ENCODE measurements at places on chromosomes 16 and 17.
A peak's percentile ranks its signal among the peaks of the same experiment; 100 is the strongest.

DNA sequence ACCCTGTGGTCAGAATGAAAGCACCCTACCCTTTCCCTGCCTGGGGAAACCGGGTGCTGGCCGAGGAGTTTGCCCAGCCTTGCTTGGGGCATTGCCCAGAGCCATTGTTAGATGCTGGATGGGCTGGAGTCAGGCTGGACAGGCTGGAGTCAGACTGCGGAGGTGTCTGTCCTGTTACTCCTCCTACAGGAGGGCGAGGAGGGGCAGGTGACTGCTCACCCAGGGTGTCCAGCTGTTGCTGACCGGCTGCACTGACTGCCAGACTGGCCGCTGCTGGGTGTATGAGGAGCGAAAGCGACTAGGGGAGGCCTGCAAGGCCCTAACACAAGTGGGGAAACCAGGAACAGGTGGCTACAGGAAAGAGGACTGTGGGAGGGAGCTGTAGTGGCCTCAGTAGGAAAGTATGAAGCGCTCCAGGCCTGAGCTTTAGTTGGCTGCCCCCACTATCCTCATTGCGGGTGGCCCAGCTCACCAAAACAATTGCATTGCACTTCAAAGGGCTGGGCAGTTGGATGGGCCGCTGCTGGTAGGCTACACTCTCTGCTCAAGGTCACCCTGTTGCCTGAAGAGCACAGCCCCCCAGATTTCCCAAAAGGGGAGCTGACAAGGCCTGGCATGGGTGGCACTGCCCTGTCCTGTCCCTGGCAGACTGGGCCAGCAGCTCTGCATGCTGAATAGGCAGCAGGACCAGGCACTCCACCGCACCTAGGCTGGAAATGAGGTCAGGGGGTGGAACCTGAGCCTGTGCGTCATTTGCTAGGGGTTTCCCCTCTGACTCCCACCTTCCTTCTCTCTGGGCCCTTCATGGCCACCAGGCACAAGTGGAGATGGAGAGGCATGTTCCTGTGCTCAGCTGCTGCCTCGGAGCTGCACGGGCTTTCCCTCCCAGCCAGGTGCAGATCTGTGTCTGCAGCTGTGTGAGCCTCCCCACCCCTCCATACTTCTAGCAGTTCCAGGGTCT, 18.4 kb downstream of the LDHD start:
- peak; percentile 83 for DNase-seq

GRCh38 chr17:59441464-59442096, 110.1 kb downstream of the YPEL2 start:
- no peak for DNase-seq

GRCh38 chr17:8225813-8226535, 15.6 kb upstream of the AURKB start:
- peak; percentile 92 for DNase-seq

- DNase-seq, result no peak
Measured at GRCh38 chr16:30066761-30067583, 1.4 kb downstream of the ALDOA start.

- DNase-seq, result no peak
Measured at GRCh38 chr17:57873261-57874057, 23.6 kb upstream of the MRPS23 start.

GRCh38 chr16:4694642-4695451, 1.5 kb downstream of the NUDT16L1 start:
- DNase-seq, result no peak

DNA sequence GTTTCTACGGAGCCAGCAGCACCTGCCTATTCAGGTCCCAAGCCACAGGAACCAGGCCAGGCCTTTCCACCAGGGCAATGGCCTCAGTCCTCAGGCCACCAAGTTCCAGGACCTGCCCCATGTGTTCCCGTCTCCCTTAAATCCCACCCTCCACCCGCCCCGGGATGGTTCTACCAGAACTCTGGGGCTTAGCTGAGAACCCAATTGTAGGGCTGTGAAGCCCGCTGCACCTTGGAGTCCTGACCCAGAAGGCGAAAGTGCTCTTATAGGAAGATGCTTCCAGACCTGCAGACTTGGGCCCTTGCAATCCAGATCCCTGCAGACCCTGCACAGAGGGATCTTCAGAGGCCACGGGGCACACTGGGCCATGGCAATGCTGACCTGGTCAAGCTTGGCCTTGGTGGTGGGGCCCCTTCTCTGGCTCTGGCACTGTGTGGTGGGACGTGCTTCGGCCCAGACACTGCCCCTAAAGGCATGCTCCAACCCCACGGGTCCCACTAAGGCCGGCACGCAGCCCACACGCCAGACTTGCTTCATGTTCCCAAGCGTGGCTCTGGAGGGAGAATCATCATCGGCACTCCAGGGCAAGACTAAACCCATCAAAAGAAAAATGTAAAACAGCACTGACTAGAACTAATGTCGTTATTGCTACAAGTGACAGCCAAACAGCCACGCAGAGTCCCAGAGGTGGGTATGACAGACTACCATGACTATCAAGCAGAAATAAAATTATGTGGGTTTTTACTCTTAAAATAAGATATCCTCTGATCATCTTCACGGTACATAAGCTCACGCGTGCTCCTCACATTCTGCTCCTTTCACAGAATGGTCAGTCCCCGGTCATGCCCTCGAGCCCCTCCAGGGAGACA, 41.3 kb upstream of the ATP2A3 start:
- no peak for DNase-seq

GRCh38 chr16:49315602-49316001, 34.0 kb upstream of the CBLN1 start:
- no peak for DNase-seq

DNA sequence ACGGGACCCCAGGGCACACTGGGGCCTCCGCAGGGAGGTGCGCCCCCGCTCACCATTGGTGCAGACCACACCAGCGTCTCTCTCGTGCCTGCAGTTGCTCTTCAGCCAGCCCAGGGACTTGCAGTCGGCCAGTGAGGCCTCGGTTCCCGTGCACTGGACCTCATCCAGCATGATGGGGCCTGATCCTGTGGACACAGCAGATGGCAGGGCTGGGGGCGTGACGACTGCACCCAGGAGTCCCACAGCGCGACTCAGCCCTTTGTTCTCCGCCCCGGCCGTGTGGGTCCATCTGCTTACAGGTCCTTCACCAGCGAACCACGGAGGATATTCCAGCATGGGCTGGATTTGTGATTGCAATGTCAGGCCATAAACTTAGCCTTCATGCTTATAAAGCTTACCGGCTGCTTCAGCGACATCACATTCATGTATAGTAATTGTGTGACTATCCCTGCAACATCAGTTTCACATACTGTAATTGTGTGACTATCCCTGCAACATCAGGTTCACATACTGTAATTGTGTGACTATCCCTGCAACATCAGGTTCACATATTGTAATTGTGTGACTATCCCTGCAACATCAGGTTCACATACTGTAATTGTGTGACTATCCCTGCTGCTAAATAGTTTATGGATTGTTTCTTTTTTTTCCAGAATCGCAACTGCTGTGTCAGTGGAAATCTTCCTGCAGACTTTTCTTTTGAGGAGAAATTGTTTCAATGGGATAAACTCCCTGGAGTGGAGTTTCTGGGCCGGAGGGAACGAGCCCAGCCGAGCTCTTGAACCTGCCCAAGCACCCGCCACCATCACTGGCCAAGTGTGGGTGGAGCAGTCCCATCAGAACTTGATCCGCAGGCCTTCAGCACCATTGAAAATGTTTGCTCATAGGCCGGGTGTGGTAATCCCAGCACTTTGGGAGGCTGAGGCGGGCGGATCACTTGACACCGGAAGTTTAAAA, 4.8 kb downstream of the LGALS3BP start:
- DNase-seq, result peak; percentile 51

GRCh38 chr17:12407495-12408252, 258.0 kb upstream of the MYOCD start:
- DNase-seq, result no peak

DNA sequence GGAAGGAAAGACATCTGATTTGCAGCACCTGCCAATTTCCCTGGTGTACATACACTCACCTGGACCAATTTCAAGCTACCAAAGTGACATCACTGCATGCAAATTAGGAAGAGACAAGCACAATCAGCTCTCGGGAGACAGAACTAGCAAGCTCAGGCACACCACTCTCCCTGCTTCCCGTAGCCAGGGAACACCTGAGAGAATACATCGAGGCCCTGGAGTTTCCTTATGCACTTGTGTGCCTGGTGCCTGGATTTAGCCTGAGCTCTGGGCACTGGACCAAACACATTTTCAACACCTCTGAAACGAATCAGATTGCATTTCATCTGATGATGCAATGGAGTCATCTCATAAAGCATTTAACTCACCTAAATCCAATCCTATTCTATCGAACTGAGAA, 110.5 kb downstream of the HS3ST2 start:
- DNase-seq, result no peak

- DNase-seq, result peak; percentile 71
Measured at GRCh38 chr17:34171245-34171818, 83.8 kb upstream of the CCL2 start.

DNA sequence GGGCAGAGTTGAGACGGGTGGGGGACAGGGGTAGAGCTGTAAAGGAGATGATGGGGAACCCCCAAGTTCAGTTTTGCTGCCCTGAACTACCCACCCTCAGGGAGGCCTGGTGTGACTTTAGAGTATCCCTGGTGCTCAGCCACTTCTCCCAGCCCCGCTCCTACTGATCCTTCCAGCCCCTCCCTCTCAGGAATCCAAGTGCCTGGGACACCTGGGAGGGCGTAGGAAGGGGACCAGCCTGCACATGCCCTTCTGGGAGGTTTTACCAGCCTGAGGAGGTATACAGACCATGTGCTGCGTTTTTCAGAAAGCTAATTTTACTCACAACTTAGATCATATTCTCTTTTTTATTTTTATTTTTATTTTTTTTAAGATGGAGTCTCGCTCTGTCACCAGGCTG, 4.1 kb downstream of the ST6GALNAC2 start:
- no peak for DNase-seq

DNA sequence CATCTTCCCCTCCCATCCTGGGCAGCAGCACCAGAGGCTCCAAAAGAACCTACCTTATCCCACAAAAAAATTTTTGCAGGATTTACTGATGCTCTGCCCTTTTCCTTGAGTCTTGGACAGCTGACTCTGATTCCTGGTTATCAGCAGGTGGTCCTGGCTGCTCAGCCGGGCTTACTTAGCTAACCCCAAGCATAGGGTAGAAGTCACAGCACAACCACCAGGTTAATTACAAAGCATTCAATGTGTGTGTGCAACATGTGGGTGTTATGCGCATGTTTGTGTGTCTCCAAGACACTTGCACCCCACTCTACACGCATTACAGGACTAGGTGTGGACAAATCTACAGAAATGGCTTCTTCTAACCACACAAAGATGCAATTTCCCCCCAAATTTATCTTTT, 36.3 kb downstream of the PECAM1 start:
- no peak for DNase-seq

GRCh38 chr17:58873926-58874325, 118.3 kb downstream of the PPM1E start:
- DNase-seq, result no peak

- no peak for DNase-seq
Measured at GRCh38 chr16:3349175-3349574, 6.5 kb upstream of the OR2C1 start.

DNA sequence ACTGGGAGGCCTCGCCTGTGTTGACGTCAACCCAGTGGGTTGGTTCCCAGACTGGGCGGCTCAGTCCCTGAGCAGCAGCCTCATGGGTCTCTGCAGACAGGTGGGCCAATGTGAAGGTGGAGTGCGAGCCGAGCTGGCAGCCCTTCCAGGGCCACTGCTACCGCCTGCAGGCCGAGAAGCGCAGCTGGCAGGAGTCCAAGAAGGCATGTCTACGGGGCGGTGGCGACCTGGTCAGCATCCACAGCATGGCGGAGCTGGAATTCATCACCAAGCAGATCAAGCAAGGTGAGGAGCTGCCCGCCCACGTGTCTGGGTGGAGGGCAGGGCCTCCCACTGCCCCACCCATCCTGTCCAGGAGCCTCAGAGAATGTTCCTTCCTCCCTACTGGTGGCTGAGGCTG, 44.1 kb downstream of the MRC2 start:
- DNase-seq, result no peak

DNA sequence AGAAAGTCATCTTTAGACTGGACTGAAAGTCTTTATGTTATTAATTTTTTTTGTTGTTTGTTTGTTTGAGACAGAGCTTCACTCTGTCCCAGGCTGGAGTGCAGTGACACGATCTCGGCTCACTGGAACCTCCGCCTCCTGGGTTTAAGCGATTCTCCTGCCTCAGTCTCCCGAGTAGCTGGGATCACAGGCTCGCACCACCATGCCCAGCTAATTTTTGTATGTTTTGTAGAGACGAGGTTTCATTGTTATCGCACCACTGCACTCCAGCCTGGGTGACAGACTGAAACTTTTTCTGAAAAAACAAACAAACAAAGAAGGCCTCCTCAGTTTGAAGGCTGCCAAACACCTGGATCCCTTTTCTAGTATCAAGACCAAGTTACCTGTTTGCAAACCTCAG, 4.7 kb downstream of the BEAN1 start:
- no peak for DNase-seq

- DNase-seq, result no peak
Measured at GRCh38 chr17:22463110-22463850, 771.0 kb downstream of the KCNJ18 start.

- DNase-seq, result no peak
Measured at GRCh38 chr16:3587547-3588110, 10.4 kb upstream of the NLRC3 start.

DNA sequence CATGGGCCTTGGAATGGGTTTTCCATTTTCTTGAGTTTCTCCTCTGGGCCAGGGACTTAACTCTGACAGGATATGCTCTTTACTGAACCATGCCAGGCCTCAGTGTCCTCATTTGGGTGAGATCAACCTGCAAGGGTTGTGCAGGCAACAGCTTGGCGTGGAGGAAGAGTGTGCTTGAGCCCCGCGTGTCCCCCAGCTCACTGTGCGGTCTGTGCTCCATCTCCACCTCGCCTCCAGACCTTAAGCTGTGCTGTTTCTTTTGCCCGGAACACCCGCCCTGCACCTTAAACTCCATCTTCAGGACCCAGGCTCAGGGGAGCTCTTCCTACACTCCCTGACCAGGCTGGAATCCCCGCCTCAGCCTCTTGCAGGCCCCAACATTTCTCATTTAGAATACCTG, 9.7 kb downstream of the RUSF1 start:
- DNase-seq, result no peak

GRCh38 chr16:73043828-73044467, 4.0 kb downstream of the ZFHX3 start:
- DNase-seq, result no peak

- DNase-seq, result no peak
Measured at GRCh38 chr16:87058728-87059250, 258.4 kb downstream of the C16orf95 start.

DNA sequence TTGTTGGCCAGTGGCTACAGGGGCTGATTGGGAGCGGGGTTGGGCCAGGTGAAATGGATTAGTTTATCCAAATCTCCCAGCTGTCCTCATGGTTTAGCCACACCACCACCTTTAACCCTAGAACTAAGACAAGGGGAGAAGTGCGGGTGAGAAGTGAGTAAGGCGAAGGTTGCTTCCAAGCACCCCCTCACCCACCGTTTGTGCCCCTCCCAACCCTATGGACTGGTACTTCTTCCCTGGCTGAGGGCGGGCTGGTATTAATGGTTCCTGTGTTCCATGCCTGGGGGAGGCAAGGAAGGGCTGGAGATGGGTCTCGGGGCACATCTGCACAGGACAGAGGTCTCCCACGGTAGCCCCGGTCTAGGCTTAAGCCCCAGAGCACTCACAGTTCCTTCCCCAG, 25.1 kb downstream of the NT5M start:
- DNase-seq, result no peak

Measured in activated CD4-positive, alpha-beta T cell treated with anti-CD3 and anti-CD28 coated beads, Interleukin-10, Interleukin-2, amounts not matched to agents 100 ng/mL and 50 ng/mL, durations not matched to agents 16 hours and 8 hours (primary cell).